GM18507 (cell line): ENCODE measurements at places on chromosomes 16 and 17.

- DNase-seq: no peak
These were observed 8.0 kb upstream of the GINS2 start for GRCh38 chr16:85696781-85697180.

GRCh38 chr16:22633280-22633679 lies 122.6 kb downstream of the NPIPB5 start:
- DNase-seq: no peak

DNA sequence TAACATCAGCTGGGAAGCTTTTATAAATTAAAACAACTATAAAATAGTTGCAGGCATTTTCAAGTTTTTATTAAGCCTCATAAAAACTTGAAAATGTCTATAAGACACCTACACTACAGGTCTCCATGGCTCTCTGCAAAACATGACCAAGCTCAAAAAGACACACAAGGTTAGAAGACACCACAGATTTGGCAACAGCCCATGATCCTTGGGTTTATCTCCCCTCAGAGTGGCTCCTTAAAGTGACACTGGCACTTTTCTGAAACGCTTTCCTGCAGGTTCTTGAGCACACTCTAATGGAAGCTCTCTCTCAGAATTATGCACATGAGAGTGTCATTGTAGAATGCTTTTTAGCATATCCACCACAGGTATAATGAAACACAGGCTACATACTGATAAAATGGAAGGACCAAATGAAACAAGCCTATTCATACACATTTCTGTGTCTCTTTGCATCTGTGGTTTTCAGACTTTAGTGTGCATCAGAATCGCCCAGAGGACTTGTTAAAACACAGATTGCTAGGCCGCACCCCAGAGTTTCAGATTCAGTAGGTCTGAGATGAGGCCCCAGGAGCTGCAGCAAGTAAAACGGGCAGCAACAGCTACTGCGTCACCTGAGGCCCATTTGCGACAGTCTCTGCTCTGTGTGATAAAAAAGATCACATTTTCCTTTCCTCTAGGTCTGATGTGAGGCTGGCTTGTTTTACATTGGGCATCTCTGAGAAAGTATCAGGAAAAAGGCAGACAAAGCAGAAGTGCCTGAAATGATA lies 75.0 kb upstream of the WSB1 start:
- DNase-seq: no peak

GRCh38 chr16:46783800-46784199 lies 35.7 kb upstream of the MYLK3 start:
- DNase-seq: no peak

GRCh38 chr16:25135254-25135878 lies 23.8 kb downstream of the LCMT1 start:
- DNase-seq: no peak
